ENCODE measurements at places on chromosomes 3 and 15. TPM values are rescaled to one million over a fixed set of nuclear protein-coding genes. Genes with fewer than 3 reads are reported as not detected.

Gene SENP8
- total RNA-seq, result 0.15 TPM

Gene MST1R
- total RNA-seq, result 2.0 TPM

Gene CASR
- not detected for total RNA-seq

Gene GADL1
- total RNA-seq, result not detected

DNA sequence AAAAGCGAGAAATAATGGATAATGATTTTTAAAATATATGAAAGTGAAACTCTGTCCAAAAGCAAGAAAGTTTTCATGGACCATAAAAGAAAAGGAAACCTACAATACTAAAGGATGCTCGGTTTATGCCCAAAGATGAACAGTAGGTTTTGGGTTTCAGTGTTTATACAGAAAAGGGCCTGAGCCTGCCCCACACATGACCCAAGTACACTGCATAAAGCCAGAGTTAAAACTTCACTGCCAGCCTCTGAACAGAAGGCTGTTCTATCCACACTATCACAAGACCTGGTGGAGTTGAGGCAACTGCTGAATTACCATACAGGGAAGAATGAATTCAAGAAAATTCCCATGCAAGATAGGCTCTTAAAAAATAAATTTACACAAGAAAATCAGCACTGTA, 165.2 kb downstream of the MECOM start:
- DNase-seq, result no peak

- no peak for DNase-seq
Measured at GRCh38 chr3:32297366-32297765, 58.9 kb downstream of the CMTM8 start.

DNA sequence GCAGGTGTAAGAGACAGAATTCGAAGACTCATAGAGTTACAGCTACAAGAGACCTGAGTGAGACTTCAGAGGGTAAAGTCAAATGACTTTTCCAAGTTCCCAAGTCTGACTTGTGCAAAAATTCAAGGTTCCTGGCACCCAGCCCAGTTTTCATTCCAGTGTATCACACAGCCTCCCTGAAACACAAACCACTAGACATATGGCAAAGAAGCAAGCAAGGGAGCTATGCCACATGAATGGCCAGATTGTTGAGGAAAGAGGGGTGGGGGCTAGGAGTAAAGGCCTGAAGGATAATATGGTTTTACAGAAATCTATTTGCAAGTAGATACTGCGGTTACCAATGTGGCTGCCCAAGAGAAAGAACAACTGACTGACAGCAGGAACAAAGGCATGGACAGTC, 301.2 kb downstream of the MECOM start:
- DNase-seq, result no peak

- DNase-seq, result no peak
Measured at GRCh38 chr3:5053021-5053831, 68.9 kb upstream of the ARL8B start.

DNA sequence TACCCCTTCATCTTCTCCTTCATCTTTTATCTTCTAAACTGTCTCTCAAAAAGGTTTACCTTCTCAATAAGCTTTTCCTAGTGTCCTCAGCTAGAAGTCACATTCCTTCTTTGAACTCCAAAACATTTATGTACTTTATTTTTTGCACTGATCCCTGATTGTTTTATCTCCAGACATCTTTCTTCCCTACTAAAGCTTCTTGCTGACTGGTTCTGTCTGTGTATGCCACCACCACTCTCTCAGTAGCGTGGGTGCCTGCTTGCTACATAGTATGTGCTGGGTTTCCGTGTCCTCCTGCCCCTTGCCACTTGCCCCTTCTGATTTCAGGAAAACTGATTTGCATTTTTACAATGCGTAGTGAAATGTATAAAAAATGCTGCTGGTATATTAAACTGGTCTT, 24.0 kb downstream of the GTF2E1 start:
- DNase-seq, result no peak
